LoVo (cell line): ENCODE measurements at places on chromosomes 11 and 22.

DNA sequence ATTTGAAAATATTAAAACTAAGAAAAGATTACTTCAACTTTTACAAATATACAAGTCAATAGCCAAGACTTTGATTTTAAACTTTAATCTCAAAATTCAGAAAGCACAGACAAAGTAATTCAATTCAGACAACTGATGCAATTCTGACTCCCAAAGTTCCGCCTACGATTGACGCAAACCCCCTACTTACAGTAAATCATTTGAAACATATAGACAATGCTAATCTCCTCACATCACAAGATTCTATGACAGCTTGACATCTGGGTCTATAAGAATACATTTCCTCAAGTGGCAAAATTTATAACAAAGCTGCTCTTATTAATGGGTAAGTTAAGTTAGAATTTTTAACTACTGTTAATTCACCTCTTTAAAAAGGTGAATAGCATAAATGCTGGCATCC, 75.2 kb downstream of the GUCY1A2 start:
- no peak for DNase-seq

DNA sequence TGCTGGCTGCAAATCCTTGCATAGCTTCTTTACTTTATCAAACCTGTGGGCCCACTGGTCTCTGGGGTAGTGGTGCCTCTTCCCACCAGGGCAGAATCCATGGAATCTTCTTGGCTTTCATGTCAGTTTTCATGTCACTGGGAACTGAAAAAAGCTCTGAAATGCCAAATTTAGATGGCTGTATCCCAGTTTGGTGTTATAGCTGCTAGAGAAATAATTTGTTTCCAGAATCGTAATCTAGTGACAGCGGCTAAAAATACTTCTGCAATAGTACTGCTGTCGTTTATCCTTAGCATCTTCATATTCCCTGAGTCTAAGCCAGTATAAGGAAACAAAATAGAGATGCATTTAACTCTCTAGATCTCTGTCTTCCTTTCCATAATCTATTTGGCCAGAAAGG, 983.4 kb upstream of the FAT3 start:
- no peak for DNase-seq

- DNase-seq: no peak
Observed at GRCh38 chr11:116813170-116813569, 9.9 kb downstream of the APOA4 start.

DNA sequence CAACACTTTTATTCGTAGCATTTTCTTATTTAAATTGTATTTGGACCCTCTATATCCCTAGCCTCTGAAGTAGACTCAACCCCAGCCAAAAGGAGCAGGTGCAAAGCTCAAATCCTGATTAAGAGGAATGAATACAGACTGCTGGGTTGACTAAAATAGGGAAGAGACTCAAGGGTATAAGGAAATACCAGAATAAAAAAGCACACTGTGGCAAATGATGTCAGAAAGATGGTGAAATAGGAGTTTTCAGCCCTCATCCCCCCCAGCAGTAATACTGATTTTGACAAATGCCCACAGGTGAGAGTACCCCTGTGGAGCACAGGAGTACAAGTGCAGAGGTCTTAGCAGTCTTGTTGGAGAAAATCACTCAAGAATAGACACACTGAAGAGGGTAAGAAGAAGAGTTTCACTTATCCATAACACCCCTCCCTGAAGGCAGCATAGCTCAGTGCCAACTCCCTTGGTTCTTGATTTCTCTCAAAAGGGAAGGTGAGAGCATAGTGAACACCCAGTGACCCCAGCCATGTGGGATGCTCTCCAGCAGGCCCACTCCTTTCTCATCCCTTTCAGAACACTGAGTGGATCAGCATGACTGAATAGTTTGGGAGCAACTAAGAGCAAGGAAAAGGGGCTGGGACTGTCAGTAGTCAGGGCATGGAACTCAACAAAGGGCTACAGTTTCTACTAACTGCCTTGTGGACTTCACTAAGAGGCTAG, 71.7 kb downstream of the TBC1D22A start:
- no peak for DNase-seq

DNA sequence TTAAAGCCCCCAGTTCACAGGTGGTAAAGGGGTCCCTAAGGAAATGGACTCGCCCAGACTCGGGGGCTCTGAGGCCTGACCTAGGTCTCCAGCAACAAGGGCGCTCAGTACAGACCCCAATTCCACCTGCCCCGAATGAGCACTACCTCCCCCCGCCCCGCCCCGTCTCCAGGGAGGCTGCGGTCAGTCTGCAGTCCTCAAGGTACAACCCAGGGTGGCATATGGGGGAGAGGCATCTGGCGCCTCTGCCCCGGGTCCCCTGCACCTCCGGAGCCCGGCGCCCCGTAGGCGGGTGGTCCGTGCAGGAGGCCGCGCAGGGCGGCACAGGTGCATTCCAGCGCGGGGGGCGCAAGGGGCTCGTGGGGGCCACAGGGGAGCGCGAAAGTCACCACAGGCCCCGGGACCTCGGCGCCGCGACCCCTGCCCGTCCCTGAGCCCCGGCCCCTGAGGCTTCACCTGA, 361 bp downstream of the CTSD start:
- DNase-seq: no peak
